ENCODE measurements at places on chromosomes 3 and 15.

- no peak overlapping the region for H3K4me3 ChIP-seq
- no peaks in the 10 kb centered on the region for H3K36me3 ChIP-seq
- DNase-seq, result no peak
- H3K4me1 ChIP-seq, result peaks cover 3% of the 10 kb centered on the region
- H3K27me3 ChIP-seq, result no peaks in the 10 kb centered on the region
Observed at GRCh38 chr3:51605938-51606337, 65.1 kb upstream of the TEX264 start.

GRCh38 chr3:179590669-179591068 is 13.8 kb downstream of the MRPL47 start:
- H3K4me3 ChIP-seq, result no peak overlapping the region
- peaks cover 68% of the 10 kb centered on the region for H3K36me3 ChIP-seq
- DNase-seq, result no peak
- H3K4me1 ChIP-seq, result no peaks in the 10 kb centered on the region
- no peak overlapping the region for H3K27ac ChIP-seq

GRCh38 chr3:72727172-72727571 is 121.1 kb downstream of the SHQ1 start:
- H3K36me3 ChIP-seq, result no peaks in the 10 kb centered on the region
- H3K4me1 ChIP-seq, result no peaks in the 10 kb centered on the region
- H3K27me3 ChIP-seq, result no peaks in the 10 kb centered on the region
- no peak overlapping the region for H3K4me3 ChIP-seq
- no peak overlapping the region for H3K27ac ChIP-seq

- DNase-seq, result no peak
- H3K4me3 ChIP-seq, result no peak overlapping the region
- no peaks in the 10 kb centered on the region for H3K4me1 ChIP-seq
Observed at GRCh38 chr3:93843981-93844380, 129.7 kb downstream of the PROS1 start.

DNA sequence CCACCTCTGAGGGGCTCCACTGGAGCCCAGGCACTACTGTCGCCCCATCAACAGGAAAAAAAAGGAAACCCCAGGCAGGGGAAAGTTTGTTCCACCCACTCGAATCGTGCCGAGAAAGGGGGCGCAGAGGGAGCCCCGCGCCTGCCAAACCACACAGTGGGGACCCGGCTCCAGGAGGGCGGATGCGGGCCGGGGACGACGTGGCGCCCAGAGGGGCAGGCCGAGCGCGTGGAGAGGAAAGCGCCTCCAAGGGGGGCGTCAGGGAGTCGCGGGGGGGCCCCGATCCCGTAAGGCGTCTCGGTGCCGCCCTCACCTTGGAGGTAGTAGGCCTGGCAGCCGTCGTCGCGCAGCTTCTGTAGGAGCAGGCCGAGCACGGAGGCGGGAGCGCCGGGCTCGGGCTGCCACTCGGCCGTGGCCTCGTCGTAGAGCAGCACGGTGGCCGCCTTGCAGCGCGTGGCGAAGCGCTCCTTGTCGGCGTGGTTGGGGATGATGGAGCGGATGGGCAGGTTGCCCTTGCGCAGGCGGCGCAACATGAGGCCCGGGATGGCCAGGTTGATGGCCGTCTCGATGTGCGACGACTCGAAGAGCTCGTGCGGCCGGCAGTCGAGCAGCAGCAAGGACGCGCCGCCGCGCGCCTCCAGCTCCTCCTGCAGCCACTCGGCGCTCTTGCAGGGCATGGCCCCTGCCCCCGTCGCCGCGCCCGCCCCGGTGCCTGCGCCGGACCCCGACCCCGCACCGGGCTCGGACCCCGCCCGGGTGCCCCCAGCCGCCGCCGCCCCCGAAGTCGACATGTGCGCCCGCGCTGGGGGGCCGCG is 627 bp downstream of the DUSP7 start:
- peak; percentile 64 for DNase-seq
- no peaks in the 10 kb centered on the region for H3K4me1 ChIP-seq
- H3K27me3 ChIP-seq, result no peaks in the 10 kb centered on the region
- peak overlapping the region; percentile 57 for H3K4me3 ChIP-seq
- peak overlapping the region; percentile 47 for H3K27ac ChIP-seq

DNA sequence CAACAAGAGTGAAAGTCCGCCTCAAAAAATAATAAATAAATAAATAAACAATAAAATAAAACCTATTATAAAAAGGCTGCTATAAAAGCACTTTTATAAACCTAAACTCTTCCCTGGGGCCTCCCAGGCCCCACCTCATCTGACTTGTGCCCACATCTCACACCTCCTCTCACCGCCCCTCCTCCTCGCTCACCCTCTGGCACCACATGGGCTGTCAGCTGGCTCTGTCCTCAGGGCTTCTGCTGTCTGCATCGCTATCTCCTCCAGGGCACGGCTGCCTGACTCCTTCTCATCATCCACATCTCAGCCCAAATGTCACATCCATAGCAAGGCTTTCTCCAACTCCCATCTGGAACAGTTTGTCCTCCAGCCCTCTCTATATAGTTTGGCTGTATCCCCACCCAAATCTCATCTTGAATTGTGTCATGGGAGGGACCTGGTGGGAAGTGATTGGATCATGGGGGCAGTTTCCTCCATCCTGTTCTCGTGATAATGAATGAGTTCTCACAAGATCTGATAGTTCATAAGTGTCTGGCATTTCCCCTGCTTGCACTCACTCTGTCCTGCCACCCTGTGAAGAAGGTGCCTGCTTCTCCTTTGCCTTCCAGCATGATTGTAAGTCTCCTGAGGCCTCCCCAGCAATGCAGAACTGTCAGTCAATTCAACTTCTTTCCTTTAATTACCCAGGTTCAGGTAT is 8.8 kb upstream of the SH3BP5 start:
- no peaks in the 10 kb centered on the region for H3K4me1 ChIP-seq
- no peak for DNase-seq
- H3K4me3 ChIP-seq, result no peak overlapping the region
- no peaks in the 10 kb centered on the region for H3K36me3 ChIP-seq
- H3K27me3 ChIP-seq, result no peaks in the 10 kb centered on the region

GRCh38 chr3:166510382-166510781 is 673.2 kb upstream of the BCHE start:
- no peak overlapping the region for H3K27ac ChIP-seq
- no peak overlapping the region for H3K4me3 ChIP-seq
- DNase-seq, result no peak
- H3K36me3 ChIP-seq, result no peaks in the 10 kb centered on the region

DNA sequence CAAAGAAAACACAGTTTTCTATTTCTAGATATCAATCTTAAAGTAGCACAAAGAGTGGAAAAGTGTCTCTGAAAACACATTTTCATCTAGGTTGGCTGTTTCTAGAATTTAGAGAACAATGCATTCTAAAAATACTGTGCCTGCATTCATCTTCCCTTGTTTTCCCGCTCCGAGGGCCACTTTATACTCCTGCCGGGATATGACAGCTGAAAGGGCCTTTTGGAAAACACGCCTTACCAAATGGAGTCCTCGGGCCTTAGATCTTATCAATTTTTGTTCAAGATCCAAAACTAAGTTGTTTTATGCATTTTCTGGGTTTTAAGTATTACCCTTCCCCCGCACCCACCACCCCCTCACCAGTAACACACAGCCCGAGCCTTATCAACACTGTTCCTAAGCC is 47.9 kb upstream of the ARHGEF3 start:
- H3K4me1 ChIP-seq, result no peaks in the 10 kb centered on the region
- H3K27me3 ChIP-seq, result no peaks in the 10 kb centered on the region
- no peaks in the 10 kb centered on the region for H3K36me3 ChIP-seq
- DNase-seq, result no peak

GRCh38 chr15:64246364-64247189 is 83.8 kb upstream of the PPIB start:
- no peak overlapping the region for H3K27ac ChIP-seq
- H3K27me3 ChIP-seq, result no peaks in the 10 kb centered on the region
- H3K36me3 ChIP-seq, result no peaks in the 10 kb centered on the region
- no peak for DNase-seq
- no peak overlapping the region for H3K4me3 ChIP-seq
- H3K4me1 ChIP-seq, result no peaks in the 10 kb centered on the region

- H3K27me3 ChIP-seq, result no peaks in the 10 kb centered on the region
- H3K36me3 ChIP-seq, result no peaks in the 10 kb centered on the region
- H3K27ac ChIP-seq, result no peak overlapping the region
- no peak overlapping the region for H3K4me3 ChIP-seq
- H3K4me1 ChIP-seq, result no peaks in the 10 kb centered on the region
- no peak for DNase-seq
Observed at GRCh38 chr3:61353382-61353781, 102.1 kb upstream of the FHIT start.

DNA sequence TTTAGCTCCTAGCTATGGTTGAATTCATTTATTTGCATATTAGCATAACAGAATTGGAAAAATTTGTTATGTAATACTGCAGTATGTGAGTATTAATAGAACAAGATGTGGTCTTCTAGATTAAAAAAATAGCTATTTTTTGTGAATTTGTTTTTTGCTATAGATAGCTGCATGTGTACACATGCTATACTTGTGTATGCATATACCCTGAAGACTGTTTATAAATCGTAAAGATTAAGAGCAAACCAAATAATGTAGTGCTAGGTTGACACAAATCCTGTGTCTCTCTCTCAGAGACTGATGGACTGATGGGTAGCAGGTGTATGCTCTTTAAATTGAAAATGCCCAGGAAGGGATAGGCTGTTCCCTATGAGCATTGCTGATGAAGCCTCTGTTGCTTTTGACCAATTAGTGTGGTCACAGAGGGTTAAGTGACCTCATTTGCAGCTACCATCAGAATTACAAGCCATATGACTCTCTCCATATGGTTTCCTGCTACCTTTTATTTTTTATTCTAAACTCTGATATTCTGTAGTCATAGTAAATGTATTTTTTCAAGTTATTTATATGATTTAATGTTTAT is 9.0 kb downstream of the PLCL2 start:
- no peak overlapping the region for H3K27ac ChIP-seq
- H3K27me3 ChIP-seq, result no peaks in the 10 kb centered on the region
- H3K36me3 ChIP-seq, result no peaks in the 10 kb centered on the region
- no peak for DNase-seq

- no peak for DNase-seq
- H3K4me1 ChIP-seq, result no peaks in the 10 kb centered on the region
- no peak overlapping the region for H3K27ac ChIP-seq
- H3K27me3 ChIP-seq, result no peaks in the 10 kb centered on the region
- H3K4me3 ChIP-seq, result no peak overlapping the region
Observed at GRCh38 chr15:53716909-53717876, 42.3 kb downstream of the WDR72 start.

GRCh38 chr15:69628256-69629093 is 175.9 kb downstream of the RPLP1 start:
- no peaks in the 10 kb centered on the region for H3K27me3 ChIP-seq
- no peak overlapping the region for H3K27ac ChIP-seq
- no peaks in the 10 kb centered on the region for H3K36me3 ChIP-seq
- no peak overlapping the region for H3K4me3 ChIP-seq
- H3K4me1 ChIP-seq, result peaks cover 19% of the 10 kb centered on the region
- DNase-seq, result no peak

DNA sequence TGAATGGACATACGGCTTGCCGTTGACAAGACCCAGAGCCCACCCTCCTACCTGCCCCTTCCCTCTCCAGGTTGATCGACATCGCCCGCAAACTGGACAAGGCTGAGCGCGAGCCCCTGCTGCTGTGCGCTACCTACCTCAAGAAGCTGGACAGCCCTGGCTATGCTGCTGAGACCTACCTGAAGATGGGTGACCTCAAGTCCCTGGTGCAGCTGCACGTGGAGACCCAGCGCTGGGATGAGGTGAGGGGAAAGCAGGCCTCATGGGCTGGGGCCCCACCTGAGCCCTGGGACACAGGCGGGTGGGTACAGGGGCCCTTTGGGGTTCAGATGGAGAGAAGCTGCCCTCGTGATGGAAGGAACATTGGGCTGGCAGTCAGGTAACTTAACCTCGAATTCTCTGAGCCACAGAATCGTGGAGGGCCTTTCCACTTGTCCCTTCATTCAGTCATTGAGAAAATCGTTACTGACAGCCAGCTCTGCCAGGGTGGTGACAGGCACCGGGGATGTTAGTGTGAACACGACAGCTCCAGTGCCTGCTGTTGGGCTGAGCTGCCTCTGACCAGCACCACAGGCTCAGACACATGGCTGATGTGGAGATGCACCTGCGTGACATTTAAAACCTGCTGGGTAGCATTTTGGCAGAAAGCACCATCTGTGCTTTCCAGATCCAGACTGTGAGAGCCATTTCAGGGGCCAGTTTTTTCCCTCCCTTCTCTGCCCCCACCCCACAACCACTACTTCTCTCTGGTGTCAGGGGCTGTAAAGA is 25.6 kb upstream of the RHO start:
- no peak overlapping the region for H3K4me3 ChIP-seq
- peaks cover 23% of the 10 kb centered on the region for H3K4me1 ChIP-seq
- no peak overlapping the region for H3K27ac ChIP-seq
- H3K27me3 ChIP-seq, result no peaks in the 10 kb centered on the region

- H3K4me3 ChIP-seq, result no peak overlapping the region
- no peaks in the 10 kb centered on the region for H3K36me3 ChIP-seq
- no peak overlapping the region for H3K27ac ChIP-seq
- H3K27me3 ChIP-seq, result no peaks in the 10 kb centered on the region
- no peaks in the 10 kb centered on the region for H3K4me1 ChIP-seq
Observed at GRCh38 chr3:38988955-38989354, 62.8 kb downstream of the SCN11A start.

- H3K4me3 ChIP-seq, result no peak overlapping the region
- no peak for DNase-seq
- H3K36me3 ChIP-seq, result no peaks in the 10 kb centered on the region
- no peak overlapping the region for H3K27ac ChIP-seq
- no peaks in the 10 kb centered on the region for H3K4me1 ChIP-seq
Observed at GRCh38 chr3:170228093-170228766, 6.0 kb downstream of the PRKCI start.

DNA sequence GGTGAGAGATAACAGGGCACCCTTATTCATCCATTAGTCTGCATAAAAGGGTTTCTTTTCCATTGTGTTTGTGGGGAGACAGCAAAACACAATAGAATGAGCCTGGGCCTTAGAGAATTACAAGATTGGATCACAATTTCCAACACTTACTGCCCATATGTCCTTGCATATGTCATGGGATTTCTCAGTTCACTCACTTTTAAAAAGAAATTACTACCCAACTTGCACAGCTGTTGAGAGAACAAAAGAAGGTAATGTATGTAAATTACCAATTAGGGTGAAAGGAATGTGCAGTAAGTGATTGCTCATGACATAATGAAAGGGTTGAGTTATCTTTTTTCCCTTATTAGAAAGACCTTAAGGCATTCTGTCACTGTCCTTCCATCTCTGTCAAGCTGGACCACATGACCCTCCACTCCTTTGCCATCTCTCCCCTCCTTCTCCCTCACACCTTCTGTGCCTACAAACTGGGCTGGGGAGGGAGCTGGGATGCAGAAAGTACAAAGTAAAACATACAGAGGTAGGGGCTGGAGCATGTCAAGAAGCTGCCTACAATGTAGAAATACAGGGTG is 244.2 kb downstream of the ZMAT3 start:
- no peak overlapping the region for H3K27ac ChIP-seq
- no peak overlapping the region for H3K4me3 ChIP-seq
- no peaks in the 10 kb centered on the region for H3K36me3 ChIP-seq
- no peak for DNase-seq
- H3K4me1 ChIP-seq, result no peaks in the 10 kb centered on the region
- no peaks in the 10 kb centered on the region for H3K27me3 ChIP-seq

- peak overlapping the region; percentile 97 for H3K4me3 ChIP-seq
- no peaks in the 10 kb centered on the region for H3K27me3 ChIP-seq
- H3K36me3 ChIP-seq, result no peaks in the 10 kb centered on the region
- DNase-seq, result no peak
Observed at GRCh38 chr15:51830276-51830806, 888 bp downstream of the TMOD3 start.

All from right lobe of liver (tissue), 6 donors.